ENCODE measurements at places on chromosomes 5 and 9.

DNA sequence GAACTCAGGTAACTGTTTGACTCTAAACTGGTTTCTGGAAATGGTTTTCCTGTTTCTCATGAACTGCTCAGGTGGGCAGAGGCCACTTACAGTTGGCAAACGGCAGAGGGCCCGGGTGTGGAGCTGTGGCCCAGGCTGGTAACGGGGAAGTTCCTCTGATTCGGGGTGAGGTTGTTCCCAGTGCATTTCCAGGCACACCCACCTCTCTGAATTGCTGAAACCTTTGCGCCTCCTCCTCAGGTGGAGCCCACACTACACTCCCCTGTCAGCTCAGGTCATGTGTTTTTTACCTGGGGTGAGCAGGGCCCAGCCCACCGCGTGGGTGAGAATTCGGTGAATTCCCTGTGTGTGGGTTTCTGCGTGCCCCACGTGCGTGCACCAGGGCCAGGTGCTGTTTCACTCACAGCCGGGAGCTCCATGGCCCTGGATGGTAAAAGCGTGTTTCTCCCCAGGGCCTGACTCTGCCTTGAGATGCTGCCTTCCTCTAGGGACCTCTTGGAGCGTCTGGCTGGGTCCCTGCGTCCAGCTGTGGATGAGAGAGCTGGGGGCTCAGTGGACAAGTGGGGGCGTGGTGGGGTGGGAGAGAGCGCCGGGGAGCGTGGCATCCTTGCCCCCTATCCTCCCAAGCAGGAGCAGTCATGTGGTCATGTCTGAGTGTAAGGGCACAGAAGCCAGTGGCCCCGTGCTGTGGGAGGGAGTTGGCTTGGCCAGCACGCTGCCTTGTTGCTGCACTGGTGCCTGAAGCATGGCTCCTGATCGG is 33.5 kb upstream of the LPCAT1 start:
- DNase-seq = no peak

DNA sequence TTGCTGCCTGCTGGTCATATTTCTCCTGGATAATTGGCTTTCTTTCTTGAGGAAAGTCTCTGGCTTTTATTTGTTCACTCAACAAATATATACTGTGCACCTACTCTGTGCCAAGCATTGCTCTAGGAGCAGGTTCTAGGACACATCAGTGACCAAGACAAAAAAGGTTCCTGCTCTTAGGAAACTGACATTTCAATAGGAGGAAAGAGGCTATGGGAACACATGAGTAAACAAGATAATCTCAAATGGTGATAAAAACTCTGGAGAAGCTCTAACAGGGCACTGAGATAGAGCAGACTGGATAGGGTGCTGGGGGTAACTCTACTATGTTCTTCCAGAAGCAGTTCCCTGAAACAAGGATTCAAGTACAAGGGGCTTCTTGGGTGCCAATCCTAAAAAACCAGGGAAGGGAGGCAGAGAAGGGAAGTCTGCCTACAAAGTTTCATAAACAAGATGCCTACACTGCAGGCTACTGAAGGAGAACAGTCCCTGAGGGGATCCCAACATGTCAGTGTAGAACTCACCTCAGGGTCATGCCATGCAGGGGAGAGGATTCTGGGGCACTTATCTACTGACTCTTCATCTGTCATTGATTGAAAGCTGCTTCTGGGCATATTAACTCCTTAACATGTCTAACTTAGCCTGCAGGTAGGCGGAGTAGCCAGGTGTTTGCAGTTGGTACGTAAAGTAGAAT is 181.3 kb downstream of the GRIA1 start:
- DNase-seq = no peak

DNA sequence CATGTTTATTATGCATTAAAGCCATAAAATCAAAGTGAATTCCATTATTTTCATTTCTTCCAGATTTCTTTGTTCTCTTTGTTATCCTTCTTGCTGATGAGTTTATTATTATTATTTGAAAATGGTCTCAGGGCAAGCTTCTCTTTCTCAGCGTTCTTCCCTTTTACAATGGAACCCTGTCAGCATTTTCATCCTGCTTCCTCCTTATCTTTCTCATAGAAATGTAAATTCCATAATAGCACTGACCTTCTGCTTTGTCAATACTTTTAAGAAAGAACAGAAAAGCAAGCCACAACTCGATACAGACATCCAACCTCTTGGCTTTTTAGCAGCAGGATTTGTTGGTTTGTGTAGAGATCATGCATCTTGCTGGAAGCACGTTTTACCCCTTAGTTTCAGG is 114.0 kb upstream of the BASP1 start:
- DNase-seq = no peak

DNA sequence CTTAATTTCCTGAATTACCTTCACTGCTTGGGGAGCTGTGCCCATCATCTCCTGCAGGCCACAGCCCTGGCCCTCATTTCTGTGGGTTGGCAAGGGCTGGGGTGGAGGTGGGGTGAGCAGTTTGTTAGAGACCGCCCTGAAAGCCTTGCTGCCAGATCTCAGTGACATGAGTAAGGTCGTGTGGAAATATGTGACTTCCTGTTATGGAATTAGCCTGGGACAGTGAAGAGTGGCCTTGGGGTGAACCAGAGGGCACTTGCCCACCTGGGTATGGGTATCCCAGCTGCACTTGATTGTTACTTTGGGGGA is 2.5 kb upstream of the HNRNPAB start:
- DNase-seq = no peak

DNA sequence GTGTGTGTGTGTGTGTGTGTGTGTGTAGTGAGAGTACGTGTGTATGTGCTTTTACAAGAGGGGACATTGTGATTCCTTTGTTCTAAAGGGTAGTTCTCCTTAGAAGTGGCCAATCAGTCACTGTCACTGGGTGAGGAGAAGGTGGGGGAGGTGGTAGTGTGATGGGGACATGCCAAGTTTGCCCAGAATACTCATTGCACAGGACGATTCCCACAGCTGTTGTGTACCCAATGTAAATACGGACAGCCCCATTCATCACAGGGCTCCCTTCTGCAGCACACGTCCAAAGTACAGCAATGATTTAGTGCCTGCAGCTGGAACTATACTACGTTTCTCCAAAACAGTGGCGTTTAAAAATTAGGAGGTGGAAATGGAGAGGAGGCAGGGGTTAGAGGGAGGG is 287.8 kb downstream of the TLR4 start:
- DNase-seq = no peak

- no peak for DNase-seq
Observed at GRCh38 chr5:137269946-137270345, 229.2 kb downstream of the SPOCK1 start.

DNA sequence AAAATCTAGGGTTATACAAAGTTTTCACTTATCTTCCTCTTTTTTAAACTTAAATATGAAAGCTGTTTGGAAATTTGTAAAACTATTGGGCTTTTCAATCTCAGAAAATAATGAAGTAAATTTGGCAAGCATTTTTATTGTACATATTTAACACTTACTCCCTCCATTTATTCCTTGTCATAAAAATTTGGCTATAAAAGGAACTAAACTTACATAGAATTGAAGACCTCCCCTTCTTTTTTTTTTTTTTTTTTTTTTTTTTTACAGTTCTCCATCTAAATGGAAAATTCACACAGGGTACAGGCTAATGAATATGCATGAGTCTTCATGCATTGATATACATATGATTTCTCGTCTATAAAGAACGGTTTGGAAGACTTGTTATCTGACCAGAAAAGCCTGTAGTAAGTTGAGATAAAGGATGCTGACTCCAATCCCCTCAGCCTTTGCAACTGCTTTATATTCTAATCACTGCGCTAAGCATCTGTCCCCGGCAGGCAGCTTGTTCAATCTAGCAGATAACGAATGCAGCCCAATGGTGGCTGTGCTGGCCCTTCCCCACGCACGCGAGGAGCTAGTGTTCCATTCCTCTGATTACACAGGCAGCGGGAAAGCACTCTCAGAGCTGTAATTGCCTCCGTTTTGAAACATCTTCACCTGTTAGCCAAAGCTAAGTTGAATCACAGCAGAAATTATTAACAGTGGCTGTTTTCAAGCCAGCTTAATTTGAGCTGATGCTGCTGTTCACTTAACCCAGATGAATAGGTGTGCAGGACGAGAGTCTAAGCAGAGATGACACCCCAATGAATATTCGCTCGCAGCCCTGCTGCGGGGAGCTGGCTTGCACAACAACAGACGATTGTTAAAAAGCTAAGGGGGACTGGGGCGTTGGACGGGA is 453.8 kb upstream of the ZNF608 start:
- DNase-seq = no peak

GRCh38 chr5:33769196-33769595 is 122.6 kb downstream of the ADAMTS12 start:
- DNase-seq = no peak
